Temporal lobe (tissue), 4 donors: ENCODE measurements at places on chromosomes 12 and 14. TPM values are rescaled to one million over a fixed set of nuclear protein-coding genes. Genes with fewer than 3 reads are reported as not detected.

Gene TROAP
- 0.49 TPM for total RNA-seq

Gene ANKS1B
- 242 TPM for total RNA-seq

Gene KIF5A
- total RNA-seq = 79.9 TPM

Gene KRT85
- not detected for total RNA-seq

Gene TAS2R31
- 11.1 TPM for total RNA-seq

Gene PNMA1
- 113 TPM for total RNA-seq

Gene MBD6
- total RNA-seq = 8.1 TPM

Gene TAS2R7
- total RNA-seq = not detected

Gene RASAL1
- 4.2 TPM for total RNA-seq

Gene CACNA1C
- 24.1 TPM for total RNA-seq

Gene KLRC1
- total RNA-seq = not detected

Gene REP15
- total RNA-seq = 1.7 TPM

Gene FLRT2
- 56.8 TPM for total RNA-seq

Gene EMP1
- 5.2 TPM for total RNA-seq

Gene SLC10A1
- not detected for total RNA-seq

Gene RFX4
- 6.4 TPM for total RNA-seq

Gene PRMT5
- total RNA-seq = 44.0 TPM

Gene POLE2
- 5.2 TPM for total RNA-seq

Gene TAS2R46
- 5.7 TPM for total RNA-seq

Gene UNC119B
- total RNA-seq = 16.5 TPM

Gene TSPAN9
- 16.2 TPM for total RNA-seq

Gene DPPA3
- not detected for total RNA-seq

Gene TAS2R9
- total RNA-seq = 0.25 TPM

Gene IRAK3
- 5.4 TPM for total RNA-seq

Gene NFATC4
- 2.5 TPM for total RNA-seq

Gene KIF26A
- 9.1 TPM for total RNA-seq

Gene CMKLR1
- 0.98 TPM for total RNA-seq

Gene NTS
- 0.49 TPM for total RNA-seq

Gene BICD1
- total RNA-seq = 50.2 TPM

Gene ZNF891
- total RNA-seq = 6.6 TPM

Gene LMNTD1
- total RNA-seq = 1.2 TPM
